Left cardiac atrium (tissue), 4 donors: ENCODE measurements at places on chromosomes 11 and 22.

DNA sequence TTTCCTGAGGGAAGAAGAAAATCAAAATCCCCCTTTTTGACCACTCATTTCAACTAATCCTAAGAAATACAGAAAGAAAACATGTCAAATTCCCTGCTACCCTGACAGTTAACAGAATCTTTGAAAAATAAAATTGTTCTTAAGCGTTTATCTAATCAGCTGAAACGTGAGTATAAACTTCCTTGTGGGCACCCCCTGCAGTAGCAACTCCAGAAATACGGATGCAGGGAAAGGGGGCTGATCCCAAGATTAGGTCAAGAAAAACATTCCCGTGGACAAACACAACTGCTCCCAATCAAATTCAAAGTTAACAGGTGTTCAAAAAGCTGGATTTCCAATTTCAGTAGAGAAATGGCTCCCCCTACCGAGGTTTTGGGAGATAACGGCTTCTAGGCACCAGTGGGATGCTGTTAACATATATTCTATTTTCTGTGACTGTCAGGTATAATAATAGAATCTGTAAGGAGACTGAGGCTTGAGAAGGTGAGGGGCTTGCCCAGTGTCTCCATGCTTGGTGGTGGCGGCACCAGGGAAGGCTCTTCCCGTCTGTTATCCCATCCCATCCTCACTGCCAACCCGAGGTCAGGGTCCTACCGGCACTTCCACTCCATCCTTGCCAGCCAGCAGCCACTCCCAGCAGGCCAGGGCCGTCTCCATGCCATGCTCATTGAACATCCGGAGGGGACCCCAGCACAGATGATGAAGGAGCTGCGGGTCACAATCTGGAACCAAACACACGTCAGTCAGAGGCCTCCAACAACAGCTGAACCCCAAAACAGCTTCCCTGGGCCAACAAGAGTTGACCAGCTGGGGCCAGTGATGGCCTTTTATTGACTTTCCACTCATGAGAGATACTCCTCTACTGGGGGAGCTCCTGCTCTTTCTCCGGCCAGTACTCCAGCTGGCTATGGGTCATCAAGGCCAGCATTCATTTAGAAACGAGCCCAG, 32.0 kb upstream of the SERPIND1 start:
- DNase-seq = no peak

- DNase-seq = no peak
Observed at GRCh38 chr22:33781411-33781810, 138.9 kb downstream of the LARGE1 start.

GRCh38 chr22:22877523-22878210, 9.9 kb upstream of the IGLL5 start:
- DNase-seq = peak; percentile 51

DNA sequence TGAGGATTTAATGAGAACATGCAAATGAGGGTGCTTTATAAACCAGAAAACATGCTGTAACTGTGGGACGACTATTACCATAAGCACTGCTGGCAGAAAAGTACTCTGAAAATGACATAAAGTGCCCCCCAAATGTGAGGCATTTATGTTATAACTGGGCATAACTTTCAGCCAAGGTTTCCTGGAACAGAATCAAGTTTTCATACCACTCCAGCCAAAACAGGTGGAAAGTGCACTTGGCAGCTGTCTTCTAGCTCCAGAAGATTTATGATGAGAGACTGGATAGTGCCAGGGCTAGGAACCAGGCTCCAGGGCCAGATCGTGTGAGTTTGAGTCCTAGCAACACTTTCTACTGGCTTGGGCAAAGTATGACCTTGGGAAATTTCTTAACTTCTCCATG, 339.2 kb downstream of the TENM4 start:
- no peak for DNase-seq

GRCh38 chr22:19019029-19019678, 83.1 kb upstream of the PRODH start:
- no peak for DNase-seq

- DNase-seq = no peak
Observed at GRCh38 chr11:26651916-26652315, 69.9 kb downstream of the SLC5A12 start.

DNA sequence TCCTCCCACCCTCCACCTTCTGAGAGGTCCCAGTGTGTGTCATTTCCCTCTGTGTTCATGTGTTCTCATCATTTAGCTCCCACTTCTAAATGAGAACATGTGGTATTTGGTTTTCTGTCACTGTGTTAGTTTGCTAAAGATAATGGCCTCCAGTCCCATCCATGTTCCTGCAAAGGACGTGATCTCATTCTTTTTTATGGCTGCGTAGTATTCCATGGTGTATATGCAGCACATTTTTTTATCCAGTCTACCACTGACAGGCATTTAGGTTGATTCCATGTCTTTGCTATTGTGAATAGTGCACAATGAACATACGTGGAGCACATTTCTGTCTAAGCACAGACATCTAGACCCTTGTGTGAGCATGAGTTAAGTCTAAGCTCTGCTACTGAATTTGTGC, 5.7 kb downstream of the CD3E start:
- no peak for DNase-seq

DNA sequence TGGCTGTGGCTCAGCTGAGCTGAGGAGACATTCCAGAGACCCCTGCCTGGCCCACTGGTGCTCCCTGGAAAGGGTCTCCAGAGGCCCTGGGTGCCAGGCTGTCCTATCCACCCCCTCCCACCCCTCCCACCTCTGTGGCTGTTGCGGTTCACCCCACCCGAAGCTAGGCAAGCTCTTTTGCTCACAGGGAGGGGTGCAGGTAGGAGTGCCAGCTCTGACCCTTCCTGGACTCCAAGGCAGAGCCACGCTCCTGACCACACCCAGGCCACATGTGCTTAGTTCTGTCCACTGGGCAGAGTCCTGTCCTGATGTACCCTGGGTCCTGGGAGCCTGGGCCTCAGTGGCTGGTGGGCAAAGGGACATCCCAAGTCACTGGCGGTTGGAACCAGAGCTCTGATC, 16.4 kb downstream of the IL17REL start:
- DNase-seq = no peak

- DNase-seq = peak; percentile 90
Observed at GRCh38 chr11:73177778-73178539, 35.8 kb upstream of the FCHSD2 start.

DNA sequence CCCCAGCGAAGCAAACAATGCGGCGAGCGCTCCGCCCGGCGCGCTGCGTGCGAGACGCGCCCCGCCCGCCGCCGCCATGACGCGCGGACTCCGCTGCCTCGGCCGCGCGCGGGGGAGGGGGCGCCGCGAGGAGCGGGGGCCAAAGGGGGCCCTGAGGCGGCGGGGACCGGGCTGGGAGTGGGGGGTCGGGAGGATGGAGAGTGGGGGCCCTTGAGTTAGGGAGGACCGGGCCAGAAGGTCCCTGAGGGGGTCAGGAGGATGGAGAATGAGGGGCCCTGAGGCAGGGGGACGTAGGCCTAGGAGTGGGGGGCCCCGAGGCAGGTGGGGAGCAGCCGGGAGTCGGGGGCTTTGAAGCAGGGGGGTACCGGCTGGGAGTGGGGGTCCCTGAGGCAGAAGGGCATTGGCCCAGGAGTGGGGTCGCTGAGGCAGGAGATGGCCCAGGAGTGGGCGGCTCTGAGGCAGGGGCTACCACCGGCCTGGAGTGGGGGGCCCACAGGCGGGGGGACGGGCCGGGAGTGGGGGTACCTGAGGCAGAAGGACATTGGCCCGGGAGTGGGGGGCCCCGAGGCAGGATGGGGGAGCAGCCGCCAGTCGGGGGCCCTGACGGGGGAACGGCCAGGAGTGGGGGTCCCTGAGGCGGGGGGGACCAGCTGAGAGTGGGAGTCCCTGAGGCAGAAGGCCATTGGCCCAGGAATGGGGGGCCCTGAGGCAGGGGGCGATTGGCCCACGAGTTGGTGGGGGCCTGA, at the start of gene BRD1:
TSS of gene BRD1 (minus strand) at position 21 of the 746 bp plus-strand sequence. CDS start 3,556 bp downstream, outside the sequence.
- peak; percentile 79 for DNase-seq

GRCh38 chr11:434496-434895, 7.3 kb downstream of the ANO9 start:
- DNase-seq = peak; percentile 9
